Left ventricle myocardium inferior (tissue), 1 donor: ENCODE measurements at places on chromosomes 7 and 10.

GRCh38 chr10:5679606-5680005, 5.0 kb upstream of the TASOR2 start:
- peaks cover 4% of the 10 kb centered on the region for H3K4me1 ChIP-seq
- peaks cover 26% of the 10 kb centered on the region for H3K27me3 ChIP-seq
- H3K27ac ChIP-seq: no peak overlapping the region

- no peaks in the 10 kb centered on the region for H3K27me3 ChIP-seq
- H3K36me3 ChIP-seq: no peaks in the 10 kb centered on the region
- H3K4me3 ChIP-seq: no peak overlapping the region
- H3K4me1 ChIP-seq: no peaks in the 10 kb centered on the region
- no peak overlapping the region for H3K27ac ChIP-seq
Measured at GRCh38 chr10:16292366-16292765, 144.4 kb upstream of the PTER start.

DNA sequence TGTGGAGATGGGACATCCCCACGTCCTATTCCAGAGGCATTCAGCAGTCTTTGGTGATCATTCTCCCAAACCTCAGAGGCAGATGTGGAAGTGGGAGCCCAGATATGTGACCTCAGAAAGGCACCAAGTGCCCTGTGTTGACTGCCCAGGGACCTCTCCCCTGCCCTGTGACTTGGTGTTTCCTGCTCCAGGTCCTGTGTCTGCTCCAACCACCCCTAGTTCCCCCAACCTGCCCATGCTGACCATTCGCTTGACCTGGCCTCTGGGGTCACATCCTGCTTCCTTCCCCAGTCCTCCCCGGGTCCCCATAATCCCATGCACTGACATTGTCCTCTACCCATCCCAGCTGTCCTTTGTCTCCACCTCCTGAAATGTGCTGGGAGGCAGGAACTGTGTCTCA, 7.6 kb downstream of the CYP26A1 start:
- H3K4me1 ChIP-seq: no peaks in the 10 kb centered on the region
- no peak for DNase-seq
- no peak overlapping the region for H3K27ac ChIP-seq
- H3K27me3 ChIP-seq: peaks cover 62% of the 10 kb centered on the region
- no peaks in the 10 kb centered on the region for H3K36me3 ChIP-seq
- no peak overlapping the region for H3K4me3 ChIP-seq

- DNase-seq: no peak
- no peak overlapping the region for H3K4me3 ChIP-seq
- no peaks in the 10 kb centered on the region for H3K36me3 ChIP-seq
Measured at GRCh38 chr10:54009672-54010071, 791.4 kb downstream of the PCDH15 start.
